Stimulated activated CD4-positive, alpha-beta T cell treated with anti-CD3 and anti-CD28 coated beads, Interleukin-12 subunit alpha, Interleukin-12 subunit beta, amount 100 ng/mL, for 24 hours (primary cell): ENCODE measurements at places on chromosomes 7 and 10.
A peak's percentile ranks its signal among the peaks of the same experiment; 100 is the strongest.

DNA sequence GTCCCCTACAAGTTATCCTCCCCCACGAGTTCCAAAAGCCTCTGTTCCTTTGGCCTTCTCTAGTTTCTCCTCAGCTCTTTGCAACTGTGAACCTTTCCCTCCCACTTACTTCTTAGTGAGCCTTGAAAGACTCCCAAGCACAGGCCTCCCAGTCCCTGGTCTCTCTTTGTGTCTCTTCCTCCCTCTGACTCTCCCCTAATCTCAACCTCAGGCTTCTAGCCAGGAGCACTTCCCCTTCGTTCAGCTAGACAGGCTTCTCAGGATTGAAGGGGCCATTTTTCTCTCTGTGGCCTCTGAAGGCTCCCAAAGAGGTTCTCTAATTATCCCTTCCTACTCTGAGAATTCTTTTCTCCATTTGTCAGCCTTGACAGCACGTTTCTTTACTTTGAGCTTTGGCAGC, 50.2 kb upstream of the PHYHIPL start:
- no peak for DNase-seq

- no peak for DNase-seq
These were observed 55.7 kb downstream of the CSTF2T start for GRCh38 chr10:51643734-51644133.

DNA sequence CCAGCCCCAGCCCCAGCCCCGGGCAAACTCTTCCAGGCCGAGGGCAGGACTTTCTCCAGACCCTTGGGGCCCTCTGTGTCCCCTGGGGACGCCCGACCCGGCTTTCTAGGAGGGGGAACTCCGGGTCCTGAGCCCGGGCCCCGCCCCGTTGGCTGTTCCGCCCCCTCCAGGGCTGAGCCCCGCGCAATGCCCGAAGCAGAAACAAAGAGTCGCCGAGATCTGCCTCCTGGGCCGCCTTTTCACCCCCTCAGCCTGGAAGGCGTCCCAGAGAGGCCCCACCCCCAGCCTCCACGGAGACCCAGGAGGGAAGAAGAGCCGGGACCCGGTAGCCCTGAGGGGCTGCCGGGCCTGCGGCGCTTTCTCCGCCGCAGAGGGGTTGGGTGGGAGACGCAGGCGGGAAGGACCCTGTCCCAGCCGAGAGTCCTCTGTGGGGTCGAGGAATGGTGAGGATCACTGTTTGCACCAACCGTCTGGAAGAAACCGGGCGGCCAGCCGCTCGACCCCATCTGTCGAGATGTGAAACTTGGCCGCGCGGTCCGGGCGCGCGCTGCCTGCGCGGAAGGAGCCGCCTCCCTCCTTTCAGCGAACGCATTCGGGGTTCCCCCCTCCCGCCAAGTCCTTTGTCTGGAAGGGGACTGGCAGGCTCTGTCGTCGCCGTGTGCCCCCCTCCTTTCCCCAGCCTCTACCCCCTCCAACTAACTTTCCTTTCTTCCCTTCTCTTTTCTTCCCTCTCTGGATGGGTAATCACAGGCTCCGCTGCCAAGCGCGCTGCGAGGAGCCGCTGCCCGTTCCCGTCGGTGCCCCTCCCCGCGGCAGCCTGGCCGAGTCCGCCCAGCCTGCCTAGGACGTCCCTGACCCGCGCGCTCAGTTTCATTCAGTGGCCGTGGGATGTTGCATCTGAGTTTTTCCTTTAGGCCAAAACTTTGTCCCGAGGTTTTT, 10.2 kb downstream of the EN2 start:
- no peak for DNase-seq

DNA sequence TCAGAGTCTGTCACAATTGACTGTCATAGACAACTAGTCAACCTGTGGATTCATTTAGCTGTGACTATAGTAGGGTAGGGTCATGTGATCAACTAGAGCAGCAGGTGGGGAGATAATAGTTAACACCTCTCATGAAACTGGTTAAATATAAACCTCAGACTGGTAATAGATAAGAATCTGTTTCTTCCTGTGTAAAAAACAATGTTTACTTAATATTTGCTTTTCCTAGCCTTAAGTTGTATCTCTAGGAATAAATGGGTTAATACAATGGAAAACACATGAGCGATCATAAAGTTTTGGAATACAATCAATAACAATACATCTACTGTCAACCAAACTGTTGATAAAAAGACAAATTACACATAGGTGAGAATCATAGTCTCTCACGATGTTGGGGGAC, 43.4 kb upstream of the ITGB8 start:
- no peak for DNase-seq

GRCh38 chr7:28020302-28020940, 160.2 kb downstream of the JAZF1 start:
- no peak for DNase-seq

DNA sequence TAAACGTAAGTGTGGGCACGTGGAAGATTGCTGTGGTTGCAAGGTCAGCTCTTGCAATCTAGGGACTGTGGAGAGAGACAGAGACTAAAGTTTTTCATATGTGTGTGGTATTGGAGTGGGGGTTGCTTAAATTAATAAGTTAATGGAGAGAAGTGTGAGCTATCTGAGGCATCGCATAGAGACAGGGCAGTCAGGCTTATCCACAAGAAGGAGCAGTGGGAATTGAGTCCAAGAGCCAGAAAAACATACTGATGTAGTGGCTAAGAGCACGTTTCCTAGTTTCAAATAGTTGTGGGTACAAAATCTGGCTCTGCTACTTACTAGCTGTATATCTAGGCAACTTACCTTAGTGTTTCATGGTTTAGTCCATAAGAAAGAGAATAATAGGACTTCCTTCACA, 65.8 kb downstream of the SORCS3 start:
- no peak for DNase-seq

GRCh38 chr7:157627033-157627432, 290.2 kb downstream of the DNAJB6 start:
- DNase-seq: no peak

- DNase-seq: no peak
These were observed 427.4 kb downstream of the PTPRN2 start for GRCh38 chr7:158160199-158160598.

DNA sequence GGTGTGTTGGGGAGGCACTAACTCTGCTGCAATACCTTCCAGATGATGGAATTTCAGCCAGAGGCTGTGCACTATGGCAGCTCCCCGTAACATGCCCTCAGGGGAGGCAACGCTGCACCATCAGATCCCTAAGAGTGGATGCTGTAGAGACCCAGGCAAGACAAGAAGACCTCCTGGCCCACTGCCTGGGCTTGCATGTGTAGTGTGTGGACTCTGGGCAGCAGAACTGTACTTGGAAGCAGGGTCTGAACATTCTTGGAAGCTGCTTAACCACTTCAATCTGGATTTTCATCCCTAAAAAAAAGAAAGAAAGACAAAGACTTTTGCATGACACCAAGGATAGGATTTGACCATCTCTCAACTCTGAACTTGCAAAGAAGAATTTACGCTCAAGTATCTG, 297.5 kb upstream of the NRP1 start:
- DNase-seq: no peak

- DNase-seq: no peak
These were observed 362.4 kb upstream of the ZNF32 start for GRCh38 chr10:44010873-44011602.

DNA sequence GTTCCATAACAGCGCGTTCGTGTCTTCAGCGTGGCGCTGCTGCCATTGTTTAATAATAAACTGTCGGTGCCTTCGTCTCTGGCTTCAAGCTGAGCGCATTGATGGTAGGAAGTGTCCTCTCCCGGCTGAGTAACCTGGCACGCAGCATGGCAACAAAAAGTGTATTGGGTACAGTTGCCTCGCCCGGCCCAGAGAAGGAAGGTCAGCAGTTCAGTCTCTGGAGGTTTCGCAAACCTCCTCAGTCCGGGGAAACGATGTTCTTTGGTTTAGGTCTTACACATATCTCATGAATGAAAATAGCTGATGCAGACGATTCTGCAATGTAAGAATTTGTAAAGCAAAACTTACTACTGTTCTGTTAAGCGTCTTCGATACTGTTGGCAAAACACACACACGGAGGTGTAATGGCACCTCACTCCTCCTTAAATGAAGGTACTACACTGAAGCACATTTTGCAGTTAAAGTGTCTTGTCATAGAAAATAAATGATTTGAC, 739 bp upstream of the CCDC186 start:
- DNase-seq: peak; percentile 11

DNA sequence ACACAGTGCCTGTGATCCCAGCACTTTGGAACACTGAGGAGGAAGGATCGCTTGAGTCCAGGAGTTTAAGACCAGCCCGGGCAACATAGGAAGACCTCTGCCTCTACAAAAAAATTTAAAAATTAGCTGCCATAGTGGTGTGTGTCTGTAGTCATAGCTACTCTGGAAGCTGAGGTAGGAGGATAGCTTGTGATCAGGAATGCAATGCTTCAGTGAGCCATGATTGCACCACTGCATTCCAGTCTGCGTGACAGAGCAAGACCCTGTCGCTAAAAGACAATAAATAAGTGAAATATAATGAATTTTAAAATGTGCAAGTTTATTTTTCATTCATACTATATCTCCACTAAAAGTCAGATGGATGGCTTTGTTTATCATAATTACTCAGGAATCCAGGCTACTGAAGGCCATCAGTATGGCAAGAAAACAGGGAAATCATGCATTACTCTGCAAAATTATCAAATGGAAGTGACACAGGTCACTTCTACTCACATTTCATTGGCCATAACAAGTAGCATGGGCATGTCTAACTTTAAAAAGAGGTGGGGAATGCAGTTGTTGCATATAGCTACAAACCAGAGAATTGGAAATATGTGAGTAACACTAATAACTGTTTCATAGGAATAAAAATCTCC, 32.9 kb upstream of the FAM3C start:
- DNase-seq: no peak

- DNase-seq: no peak
These were observed 189.9 kb upstream of the PRSS58 start for GRCh38 chr7:142447762-142448161.
